GM10248 (cell line): ENCODE measurements at places on chromosomes 1 and 21.

- no peak for DNase-seq
Measured at GRCh38 chr1:23530087-23530746, 816 bp downstream of the E2F2 start.

- DNase-seq: no peak
Measured at GRCh38 chr1:198125995-198126735, 30.6 kb upstream of the NEK7 start.

- peak; percentile 32 for DNase-seq
Measured at GRCh38 chr1:226827458-226827857, 43.0 kb upstream of the PSEN2 start.

DNA sequence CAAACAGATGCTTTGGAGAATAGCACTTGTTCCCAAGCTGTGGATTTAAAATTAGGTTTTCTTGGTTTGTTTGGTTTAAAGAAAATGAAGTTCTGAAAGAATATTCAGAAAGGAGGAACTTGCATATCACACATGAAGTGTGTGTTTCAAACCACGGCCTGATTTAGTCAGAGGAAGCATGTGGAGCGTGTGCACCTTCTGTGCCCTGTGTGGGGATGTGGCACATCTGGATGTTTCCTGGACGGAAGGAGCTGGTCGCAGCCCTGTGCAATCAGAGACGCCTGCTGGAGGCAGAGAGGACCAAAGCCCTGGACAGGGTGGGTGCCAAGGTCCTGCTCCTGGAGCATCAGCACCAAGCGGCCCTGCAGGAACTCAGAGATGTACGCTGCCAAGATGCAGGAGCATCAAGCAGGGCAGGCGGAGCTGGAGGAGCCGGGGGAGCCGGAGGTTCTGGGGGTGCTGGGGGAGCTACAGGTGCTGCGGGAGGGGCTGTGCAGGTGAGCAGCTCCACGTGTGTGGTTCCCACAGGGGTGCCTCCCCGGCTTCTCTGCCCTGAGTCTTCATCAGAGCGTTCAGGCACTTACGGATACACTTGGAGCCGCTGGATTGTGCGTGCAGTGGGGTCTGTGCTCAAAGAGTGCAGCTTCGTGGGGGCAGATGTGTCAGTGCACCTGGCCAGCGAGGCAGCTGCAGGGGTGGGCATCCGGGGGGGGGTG is 45.7 kb downstream of the PCNT start:
- DNase-seq: peak; percentile 52

DNA sequence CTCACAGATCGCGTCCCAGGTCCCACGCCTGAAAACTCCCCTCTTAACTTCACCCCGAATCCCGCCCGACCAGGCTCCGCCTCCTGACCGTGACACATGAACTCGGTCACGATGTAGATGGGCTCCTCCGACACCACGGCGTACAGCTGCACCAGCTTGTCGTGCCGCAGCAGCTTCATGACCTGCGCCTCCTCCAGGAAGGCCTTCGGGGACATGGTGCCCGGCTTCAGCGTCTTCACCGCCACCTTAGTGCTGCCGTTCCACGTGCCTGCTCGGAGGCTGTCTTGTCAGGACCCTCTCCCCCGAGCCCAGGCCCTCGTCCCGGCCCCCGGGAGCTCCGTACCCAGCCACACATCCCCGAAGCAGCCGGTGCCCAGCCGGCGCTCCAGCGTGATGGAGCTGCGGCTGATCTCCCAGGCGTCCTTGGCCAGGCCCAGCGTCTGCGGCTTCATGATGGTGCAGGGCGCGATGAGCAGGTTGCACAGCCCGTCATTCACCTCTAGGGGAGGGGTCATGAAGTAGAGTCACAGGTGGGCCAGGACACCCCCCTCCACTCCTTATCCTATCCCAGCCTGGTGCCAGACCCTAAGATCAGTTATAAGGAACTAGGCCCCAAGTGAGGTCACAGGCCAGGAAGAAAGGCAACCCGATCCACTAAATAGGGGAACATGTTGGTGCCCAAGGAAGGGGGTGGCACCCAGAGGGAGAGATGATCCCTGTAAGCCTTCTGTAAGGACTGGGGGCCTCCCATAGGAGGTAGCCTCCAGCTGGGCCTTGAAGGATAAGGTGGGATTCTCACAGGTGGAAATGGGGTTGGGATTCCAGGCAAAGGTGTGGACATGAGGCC is 11.6 kb upstream of the AHDC1 start:
- no peak for DNase-seq

GRCh38 chr1:115447672-115448071 is 109.6 kb upstream of the NGF start:
- no peak for DNase-seq

- no peak for DNase-seq
Measured at GRCh38 chr1:28718166-28718565, 18.6 kb upstream of the YTHDF2 start.

DNA sequence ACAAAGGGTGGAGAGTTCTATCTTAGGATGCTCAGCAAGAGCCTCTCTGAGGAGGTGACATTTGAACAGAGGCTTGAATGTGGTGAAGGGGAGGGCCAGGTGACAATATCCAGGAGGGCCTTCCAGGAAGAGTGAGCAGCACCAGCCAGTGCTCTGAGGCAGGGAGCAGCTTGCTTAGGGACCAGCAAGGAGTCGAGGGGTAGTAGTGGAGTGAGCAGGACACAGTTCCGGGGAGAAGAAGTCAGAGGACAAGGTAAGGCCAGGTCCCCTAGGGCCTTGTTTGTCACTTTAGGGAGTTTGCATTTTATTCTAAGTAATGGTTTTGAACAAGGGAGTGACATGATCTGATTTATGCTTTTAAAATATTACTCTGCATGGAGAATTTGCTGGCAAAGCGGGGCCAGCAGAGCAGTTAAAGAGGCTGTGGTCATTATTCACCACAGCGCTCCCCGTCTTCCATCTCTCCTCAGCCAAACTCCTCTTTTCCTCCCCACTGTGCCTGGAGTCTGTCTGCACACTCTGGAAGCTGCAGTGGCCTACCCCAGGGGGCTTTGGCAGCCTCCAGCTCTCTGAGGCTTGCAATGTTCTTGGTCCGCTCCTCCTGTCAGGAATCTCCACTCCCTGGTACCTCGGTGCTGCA is 17.0 kb upstream of the CSF1 start:
- no peak for DNase-seq
